Renal cortical epithelial cell (primary cell): ENCODE measurements at places on chromosomes 7 and 10. TPM values are rescaled to one million over a fixed set of nuclear protein-coding genes. Genes with fewer than 3 reads are reported as not detected.

DNA sequence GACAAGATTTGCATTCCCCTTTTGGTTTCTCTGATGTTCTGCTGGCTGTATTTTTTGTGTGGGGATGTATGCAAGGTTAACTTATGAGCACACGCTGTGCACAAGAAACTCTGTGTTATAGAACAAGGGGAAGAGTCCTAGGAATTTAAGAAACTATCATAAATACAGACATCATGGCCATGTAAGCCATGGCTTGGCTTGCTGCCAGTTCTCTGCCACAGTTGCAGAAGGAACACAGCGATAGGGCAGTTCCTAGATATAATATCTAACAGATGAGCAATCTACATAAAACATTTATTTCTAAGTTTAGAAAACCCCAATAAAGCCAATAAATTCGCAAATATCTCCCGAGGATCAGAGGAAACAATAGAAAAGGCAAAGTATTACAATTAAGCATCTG is 153.3 kb downstream of the LRRTM3 start:
- no peak for DNase-seq

Gene AGAP9
- 0.35 and 6.8 TPM in 2 replicates for total RNA-seq

DNA sequence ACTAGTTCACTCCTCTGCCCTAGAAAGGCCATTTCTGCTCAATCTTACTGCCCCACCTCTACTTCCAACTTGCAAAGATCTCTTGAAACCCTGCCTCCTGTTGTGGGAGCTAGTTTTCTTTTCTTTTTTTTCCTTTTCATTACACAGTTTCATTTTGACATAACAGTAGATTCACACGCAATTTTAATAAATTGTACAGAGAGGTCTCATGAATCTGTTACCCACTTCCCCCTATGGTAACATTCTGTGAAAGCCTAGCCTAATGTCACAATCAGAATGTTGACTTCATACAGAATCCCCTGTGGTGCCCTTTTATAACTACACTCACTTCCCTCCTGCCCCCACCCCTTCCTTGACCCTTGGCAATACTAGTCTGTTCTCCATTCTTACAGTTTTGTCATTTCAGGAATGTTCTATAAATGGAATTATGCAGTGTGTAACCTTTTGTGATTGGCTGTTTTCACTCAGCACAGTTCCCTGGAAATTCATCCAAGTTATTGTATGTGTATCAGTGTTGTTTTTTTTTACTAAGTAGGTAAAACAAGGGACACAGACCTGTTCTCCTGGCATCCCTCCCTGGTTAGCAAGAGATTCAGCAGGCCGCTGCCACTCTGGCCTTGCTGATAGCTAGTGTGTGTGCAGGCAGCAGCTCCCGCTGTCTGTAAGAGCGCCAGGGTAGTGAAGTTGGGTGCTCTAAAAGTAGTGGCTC is 21.5 kb downstream of the CHST3 start:
- DNase-seq, result no peak

- no peak for DNase-seq
Observed at GRCh38 chr10:14009371-14010100, 321.2 kb downstream of the FRMD4A start.

- no peak for DNase-seq
Observed at GRCh38 chr10:29252811-29253689, 35.8 kb upstream of the LYZL1 start.

DNA sequence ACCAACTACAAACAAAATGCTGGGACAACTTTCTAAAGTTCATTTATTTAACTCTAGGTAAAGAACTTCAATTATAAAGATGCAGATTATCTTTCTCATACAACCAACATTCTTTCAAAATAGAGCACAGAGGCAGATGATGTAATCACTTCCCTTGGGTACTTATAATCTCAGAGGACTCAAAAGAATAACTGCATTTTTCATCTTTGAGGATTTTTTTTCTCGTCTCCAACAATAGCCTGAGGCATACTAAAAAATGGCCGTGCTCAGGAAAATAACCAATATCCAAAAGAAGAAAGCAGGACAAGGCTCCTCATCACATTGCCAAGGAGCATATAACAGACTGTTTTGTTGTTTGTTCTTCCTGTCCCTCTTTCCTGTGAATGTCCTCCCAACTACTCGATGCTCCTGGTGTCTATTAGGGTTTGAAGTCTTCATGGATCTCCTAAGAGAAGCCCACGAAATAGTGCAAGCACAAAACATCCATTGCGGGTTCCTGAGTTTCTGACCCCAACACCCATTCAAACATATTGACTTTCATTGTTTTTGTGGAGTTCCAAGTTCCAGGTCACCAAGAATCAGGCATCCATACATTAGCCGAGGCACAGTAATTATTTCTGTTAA is 182.9 kb downstream of the SORCS1 start:
- no peak for DNase-seq

- DNase-seq, result no peak
Observed at GRCh38 chr7:70008466-70008865, 410.2 kb downstream of the AUTS2 start.

DNA sequence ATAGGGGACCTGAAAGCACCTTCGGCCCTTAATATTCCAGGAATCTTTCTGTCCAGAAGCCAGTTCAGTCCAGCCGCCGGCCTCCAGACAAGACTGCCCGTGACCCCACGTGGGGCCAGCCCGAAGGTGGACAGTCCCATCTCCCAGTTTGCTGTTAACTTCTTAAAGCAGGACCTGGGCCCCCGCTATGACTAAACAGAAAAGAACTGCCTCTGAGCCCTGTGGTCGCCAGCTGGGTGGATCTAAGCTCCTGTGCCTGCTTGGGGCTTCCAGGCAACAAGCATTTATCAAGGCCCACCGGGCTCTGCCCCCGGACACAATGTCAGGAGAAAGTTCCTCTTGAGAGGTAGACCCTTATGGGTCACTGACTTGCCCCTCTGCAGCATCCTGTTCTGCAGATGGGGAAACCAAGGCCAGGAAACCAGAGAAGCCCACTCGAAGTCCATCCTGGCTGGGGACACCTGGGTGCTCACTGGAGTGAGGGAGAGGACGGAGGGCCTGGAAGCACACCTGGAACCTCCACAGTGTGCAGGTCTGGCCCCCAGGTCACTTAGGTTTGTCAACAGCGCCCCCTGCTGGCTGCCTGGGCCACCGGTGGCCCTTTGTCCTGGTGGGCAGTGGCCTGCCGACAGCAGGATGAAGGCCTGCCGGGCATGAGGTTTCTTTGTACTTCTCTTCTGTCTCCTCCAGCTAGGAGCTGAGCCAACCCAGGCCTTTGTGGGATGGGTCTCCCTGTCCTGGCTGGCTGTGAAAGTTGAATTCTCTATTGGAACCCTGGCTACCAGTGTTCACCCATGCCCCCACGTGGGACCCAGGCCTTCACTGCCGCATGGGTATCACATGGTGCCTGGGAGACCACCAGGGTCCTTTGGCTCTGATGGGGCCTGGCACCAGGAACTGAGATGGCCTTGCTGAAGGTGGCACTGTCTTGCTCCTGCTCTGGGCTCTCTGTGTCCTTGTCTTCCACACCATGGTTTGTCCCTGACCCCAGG is 128.0 kb downstream of the ZMIZ1 start:
- DNase-seq, result peak; percentile 31

DNA sequence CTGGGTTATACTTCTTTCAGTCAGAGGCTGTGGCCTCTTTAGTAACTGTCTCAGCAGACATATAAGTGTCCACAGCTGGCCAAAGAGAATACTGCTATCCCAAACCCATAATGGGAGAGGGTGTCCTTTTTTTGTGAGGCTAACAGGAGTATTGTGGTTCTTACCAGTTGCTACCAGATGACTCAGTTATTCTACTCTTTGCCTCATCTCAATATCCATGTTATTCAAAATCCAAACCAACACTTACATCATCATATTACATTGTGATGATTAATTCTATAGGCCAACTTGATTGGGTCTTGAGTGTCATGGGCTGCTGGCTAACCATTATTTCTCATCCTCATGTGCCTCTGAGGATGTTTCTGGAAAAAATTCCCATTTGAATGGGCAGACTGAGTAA is 120.9 kb downstream of the TMEM168 start:
- DNase-seq, result no peak

DNA sequence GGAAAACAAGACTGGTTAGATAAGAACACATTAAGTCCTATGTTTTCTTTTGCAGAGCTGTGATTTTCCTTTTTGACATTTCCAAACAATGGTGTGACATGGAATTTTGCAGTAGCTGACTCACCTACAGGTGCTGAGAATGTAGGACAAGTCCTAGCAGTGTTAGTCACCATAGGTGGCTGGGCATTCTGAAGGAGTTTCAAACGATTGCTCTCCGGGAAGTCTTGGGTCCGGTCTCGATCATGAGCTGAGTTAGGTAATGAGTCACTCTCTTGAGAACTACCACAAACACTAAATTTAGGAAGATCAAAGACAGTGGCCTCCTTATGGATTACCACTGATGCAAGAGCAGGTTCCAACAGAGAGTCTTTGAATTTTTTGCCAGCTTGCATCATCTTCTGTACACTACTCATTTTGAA is 3.6 kb downstream of the FIGNL1 start:
- DNase-seq, result peak; percentile 100

DNA sequence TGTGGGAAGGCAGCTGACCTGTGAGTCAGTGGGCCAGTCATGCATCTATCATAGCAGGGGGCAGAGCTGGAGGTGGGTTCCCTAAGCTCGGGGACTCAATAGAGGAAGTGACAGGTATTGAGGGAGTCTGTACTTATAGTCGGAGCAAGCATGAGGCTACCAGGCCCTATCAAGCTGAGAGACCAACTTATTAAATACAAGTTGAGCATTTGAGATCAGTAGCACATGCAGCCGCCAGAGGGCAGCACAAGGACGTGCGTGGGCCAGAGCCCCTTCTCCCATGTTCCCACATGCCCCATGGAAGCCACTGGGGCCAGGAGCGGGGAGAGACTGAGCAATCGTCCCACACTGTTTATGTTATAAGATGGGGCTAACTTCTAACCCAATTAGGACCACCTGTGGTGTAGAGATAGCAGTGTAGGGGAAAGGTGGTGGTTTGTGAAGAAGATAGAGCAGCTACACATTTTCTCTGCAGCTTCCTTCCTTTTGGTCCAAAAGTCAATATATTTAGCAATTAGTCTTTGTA is 13.0 kb upstream of the STK31 start:
- peak; percentile 49 for DNase-seq

- no peak for DNase-seq
Observed at GRCh38 chr7:92268921-92269320, 23.1 kb downstream of the ANKIB1 start.

- no peak for DNase-seq
Observed at GRCh38 chr10:43763846-43764245, 115.2 kb upstream of the ZNF32 start.

DNA sequence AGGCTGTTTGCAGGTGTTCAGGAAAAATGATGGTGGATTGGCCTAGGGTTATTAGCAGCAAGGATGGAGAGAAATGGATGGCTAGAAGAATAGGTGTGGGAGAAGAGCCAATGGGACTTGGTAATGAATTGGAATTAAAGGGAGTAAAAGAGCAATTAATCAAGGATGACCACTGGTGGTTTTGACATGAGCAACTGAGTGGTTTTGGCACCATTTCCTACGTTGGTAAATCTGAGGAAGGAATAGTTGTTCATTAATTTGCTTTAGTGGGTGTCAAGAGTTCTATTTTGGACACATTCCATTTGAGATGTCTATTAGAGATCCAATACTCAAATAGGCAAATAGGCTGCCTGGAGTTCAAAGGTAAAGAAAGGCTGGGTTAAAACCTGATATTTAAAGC is 38.2 kb upstream of the NRBF2 start:
- DNase-seq, result peak; percentile 83

Gene MBL2
- total RNA-seq, result not detected in 2 replicates

- DNase-seq, result no peak
Observed at GRCh38 chr7:16667355-16667754, 21.4 kb downstream of the BZW2 start.

GRCh38 chr10:123781956-123782500 is 109.6 kb downstream of the CPXM2 start:
- DNase-seq, result no peak

Gene SLC29A4
- total RNA-seq, result 2.6 and 39.0 TPM in 2 replicates

Gene HTR7
- 0.10 TPM in 1 of 2 replicates, not detected in the other for total RNA-seq

DNA sequence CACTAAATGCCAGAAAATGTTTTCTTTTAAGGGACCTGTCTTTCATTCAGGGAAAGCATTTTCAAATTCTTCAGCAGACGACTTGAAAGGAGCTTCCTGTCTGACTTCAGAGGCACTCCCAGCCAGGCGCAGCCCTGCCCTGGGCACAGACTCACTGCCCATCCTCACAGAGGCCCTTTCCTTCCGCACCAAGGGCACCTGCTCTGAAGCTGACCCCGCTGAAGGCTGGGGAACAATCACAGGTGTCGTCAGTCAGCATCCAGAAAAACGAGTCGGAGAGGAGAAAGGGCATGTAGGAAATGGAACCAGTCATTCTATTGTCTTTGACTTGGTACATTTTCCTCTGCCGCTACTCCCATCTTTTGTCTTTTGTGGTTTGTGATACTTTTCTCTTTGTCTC is 125.3 kb upstream of the PARD3 start:
- no peak for DNase-seq

GRCh38 chr10:128687408-128687807 is 561.2 kb upstream of the MKI67 start:
- DNase-seq, result no peak

- DNase-seq, result no peak
Observed at GRCh38 chr7:133904776-133905175, 222.4 kb upstream of the LRGUK start.

Gene ZNF783
- total RNA-seq, result 8.0 and 10.8 TPM in 2 replicates

Gene UNCX
- not detected in 2 replicates for total RNA-seq

Gene ARMH3
- 5.9 and 18.4 TPM in 2 replicates for total RNA-seq

Gene NRBF2
- 33.9 and 41.5 TPM in 2 replicates for total RNA-seq

DNA sequence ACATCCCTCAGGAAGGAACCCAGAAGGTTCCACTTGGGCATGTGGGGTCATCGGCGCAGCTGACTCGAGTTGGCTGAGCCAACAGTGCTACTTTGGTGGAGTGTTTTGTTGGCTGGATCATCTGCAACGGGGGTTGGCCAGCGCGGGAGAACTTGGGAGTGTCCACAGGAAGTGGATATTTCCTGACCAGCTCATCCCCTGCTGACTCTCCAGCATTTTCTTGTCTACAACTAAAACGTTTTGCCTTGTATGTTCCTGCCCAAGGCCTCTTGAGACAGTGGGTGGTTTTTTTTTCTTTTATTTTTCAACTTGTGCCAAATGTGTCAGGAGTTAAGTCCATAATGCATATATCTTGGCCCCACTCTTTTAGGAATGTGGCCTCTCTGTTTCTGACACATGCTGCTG is 208.6 kb downstream of the ZNF365 start:
- peak; percentile 43 for DNase-seq

DNA sequence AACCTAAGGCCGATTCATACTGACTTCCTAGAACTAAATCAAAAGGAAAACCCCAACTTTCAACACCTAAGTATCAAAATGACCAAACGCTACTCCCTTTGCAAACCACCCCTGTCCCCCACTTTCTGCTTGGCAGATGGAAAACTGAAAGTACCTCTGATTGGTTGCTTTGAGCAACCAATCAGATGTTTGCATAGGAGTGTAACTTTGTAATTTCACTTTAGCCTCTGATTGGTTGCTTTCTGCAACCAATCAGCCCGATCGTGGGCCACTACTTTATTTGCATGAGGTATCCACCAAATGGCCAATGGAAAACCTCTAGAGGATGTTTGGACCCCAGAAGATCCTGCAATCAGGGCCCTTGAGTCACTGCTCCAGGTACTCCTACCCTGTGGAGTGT is 12.3 kb upstream of the SNX10 start:
- no peak for DNase-seq
